ENCODE measurements at places on chromosomes 1 and 21.
A peak's percentile ranks its signal among the peaks of the same experiment; 100 is the strongest.

DNA sequence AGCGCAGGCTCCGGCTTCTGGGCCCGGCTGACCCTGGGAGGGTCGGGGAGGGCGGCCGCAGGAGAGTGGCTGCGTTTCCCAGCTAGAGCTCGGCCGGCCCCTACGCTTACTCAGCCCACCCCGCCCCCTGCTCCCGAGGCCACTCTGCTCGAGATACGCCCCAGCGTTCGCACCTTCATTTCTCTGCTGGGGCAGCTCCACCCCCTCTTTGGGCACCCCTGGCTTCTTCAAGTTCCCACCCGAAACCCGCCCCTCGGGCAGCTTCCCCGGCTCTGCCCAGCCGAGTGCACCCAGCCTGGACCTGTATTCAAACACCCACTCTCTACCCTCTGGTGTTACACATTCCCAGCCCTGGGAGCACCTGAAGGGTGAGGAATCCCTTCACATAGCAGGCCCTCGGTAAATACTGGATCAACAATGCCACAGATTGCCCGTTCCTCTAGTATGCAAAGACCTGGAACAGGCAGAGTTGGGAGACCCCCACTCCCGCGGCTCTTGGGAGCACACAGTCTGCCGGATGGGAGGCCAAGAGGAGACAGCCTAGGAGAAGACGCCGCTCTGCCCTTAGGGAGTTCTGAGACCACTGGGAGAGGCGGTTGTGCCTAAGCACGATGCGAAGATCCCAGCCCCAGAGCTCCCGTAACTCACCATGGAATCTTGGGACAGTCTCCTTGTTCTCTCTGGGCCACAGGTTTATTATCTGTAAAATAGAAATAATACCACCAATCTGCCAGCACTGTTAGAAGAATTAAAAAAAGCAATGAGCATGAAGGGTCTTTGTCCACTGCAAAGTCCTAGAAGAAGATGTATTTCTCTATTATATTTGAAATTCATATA lies 566 bp upstream of the PAQR7 start:
- H3K36me3 ChIP-seq, result no peaks in the 10 kb centered on the region
- no peaks in the 10 kb centered on the region for H3K27me3 ChIP-seq
- peaks cover 51% of the 10 kb centered on the region for H3K4me1 ChIP-seq
- H3K4me3 ChIP-seq, result peak overlapping the region; percentile 71
- DNase-seq, result no peak

GRCh38 chr1:65108025-65108642 lies 39.9 kb upstream of the AK4 start:
- H3K27ac ChIP-seq, result no peak overlapping the region
- DNase-seq, result no peak
- no peak overlapping the region for H3K4me3 ChIP-seq
- H3K36me3 ChIP-seq, result no peaks in the 10 kb centered on the region
- no peaks in the 10 kb centered on the region for H3K27me3 ChIP-seq

DNA sequence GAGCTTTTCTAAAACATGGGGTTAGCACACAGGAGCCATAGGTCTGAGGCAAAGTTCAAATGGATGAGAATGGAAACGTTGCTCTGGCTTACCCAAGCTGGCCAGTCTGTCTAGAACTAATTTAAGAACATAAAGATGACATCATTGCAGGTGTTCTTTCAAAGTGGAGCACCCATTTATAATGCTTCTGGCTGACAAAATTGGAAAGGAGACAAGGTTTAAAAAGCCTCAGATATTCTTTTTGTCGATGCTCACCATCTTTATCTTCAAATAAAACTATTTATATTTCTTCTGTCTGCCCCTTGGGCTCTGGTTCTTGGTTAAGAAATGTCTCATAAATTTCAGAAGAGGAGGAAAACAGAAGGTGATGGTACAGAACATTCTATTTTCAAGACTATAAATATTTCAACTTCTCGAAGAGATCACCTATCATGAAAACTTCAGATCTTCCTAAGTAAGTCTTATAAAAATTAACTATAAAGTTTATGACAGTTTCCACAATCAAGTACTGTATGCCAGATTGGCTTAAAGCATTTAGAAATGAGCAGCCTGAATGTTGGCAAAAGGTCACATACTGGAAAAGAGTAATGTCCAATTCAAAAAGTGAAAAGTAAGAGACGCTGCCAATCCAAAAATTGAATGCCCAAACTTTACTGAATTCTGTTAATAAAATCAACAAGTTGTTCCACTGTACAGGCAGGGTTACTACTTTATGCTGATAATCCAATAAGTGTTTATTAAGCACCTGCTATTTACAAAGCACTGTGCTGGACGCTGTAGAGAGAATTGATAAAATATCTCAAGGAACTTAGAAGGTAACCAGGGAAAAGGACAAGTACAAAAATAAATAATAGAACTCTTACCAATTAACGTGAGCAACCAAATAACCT lies 92.0 kb downstream of the ETS2 start:
- no peak for DNase-seq
- no peaks in the 10 kb centered on the region for H3K36me3 ChIP-seq
- H3K27ac ChIP-seq, result peak overlapping the region; percentile 47
- H3K27me3 ChIP-seq, result no peaks in the 10 kb centered on the region

- no peak overlapping the region for H3K27ac ChIP-seq
- peaks cover 40% of the 10 kb centered on the region for H3K4me1 ChIP-seq
- no peak for DNase-seq
Observed at GRCh38 chr21:45075596-45076244, 1.3 kb downstream of the ADARB1 start.

DNA sequence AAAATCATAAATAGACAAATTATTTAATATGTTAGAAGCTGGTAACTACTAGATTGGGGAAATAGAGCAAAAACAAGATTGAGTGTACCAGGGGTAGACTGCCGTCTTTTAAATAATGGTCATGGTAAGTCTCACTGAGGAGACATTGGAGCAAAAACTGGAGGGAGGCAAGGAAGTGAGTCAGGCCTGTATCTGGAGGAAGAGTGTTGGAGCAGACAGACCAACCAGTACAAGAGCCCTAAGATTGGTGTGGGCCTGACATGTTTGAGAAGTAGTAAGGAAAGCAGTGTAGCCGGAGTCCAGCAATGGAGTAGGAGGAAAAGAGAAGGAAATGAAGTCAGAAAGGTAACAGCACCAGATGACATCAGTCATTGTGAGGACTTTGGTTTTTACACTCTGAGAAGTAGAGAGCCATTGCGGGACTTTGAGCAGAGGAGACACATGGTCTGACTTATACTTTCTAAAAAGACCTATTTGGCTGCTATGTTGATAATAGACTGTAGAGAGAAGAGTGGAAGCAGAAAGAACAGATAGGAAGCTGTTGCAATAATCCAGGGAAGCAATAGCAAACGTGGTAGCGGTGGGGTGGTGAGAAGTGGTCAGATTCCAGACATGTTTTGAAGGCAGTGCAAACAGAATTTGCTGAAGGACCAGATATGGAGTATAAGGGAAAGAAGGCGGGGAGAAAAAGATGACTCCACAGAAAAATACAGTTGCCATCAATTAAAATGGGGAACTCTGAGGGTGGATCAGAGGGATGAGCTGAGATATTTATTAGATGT lies 44.7 kb upstream of the GJA5 start:
- H3K36me3 ChIP-seq, result no peaks in the 10 kb centered on the region
- no peaks in the 10 kb centered on the region for H3K4me1 ChIP-seq
- no peak overlapping the region for H3K27ac ChIP-seq

GRCh38 chr1:198141668-198142351 lies 15.0 kb upstream of the NEK7 start:
- H3K27ac ChIP-seq, result no peak overlapping the region
- H3K4me1 ChIP-seq, result no peaks in the 10 kb centered on the region
- no peak for DNase-seq

- no peaks in the 10 kb centered on the region for H3K36me3 ChIP-seq
- H3K27me3 ChIP-seq, result no peaks in the 10 kb centered on the region
- peak overlapping the region; percentile 8 for H3K4me3 ChIP-seq
- H3K27ac ChIP-seq, result no peak overlapping the region
Observed at GRCh38 chr1:224175617-224176016, 7.4 kb upstream of the DEGS1 start.

- H3K4me1 ChIP-seq, result no peaks in the 10 kb centered on the region
- H3K36me3 ChIP-seq, result no peaks in the 10 kb centered on the region
- no peak for DNase-seq
- H3K27ac ChIP-seq, result no peak overlapping the region
- H3K27me3 ChIP-seq, result no peaks in the 10 kb centered on the region
Observed at GRCh38 chr1:184310157-184310819, 76.5 kb upstream of the C1orf21 start.

DNA sequence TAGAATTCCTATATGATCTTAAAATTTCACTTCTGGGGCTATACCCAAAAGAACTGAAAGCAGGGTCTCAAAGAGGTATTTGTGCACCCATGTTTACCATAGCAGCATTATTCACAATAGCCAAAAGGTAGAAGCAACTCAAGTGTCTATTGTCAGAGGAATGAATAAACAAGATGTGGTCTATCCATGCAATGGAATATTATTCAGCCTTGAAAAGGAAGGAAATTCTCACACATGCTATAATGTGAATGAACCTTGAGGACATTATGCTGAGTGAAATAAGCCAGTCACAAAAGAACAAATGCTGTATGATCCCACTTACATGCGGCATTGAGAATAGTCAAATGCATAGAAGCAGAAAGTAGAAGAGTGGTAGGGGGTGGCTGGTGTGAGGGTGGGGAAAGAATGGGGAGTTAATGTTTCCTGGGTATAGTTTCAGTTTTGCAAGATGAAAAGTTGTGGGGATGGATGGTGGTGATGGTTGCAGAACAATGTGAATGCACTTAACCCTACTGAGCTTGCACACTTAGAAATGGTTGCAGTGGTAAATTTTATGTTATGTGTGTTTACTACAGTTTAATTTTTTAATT lies 122.4 kb downstream of the TOMM20 start:
- no peaks in the 10 kb centered on the region for H3K4me1 ChIP-seq
- no peaks in the 10 kb centered on the region for H3K36me3 ChIP-seq
- H3K4me3 ChIP-seq, result no peak overlapping the region

GRCh38 chr1:203225071-203225470 lies 4.4 kb downstream of the CHIT1 start:
- no peak overlapping the region for H3K4me3 ChIP-seq
- no peak for DNase-seq
- H3K4me1 ChIP-seq, result no peaks in the 10 kb centered on the region
- H3K27ac ChIP-seq, result no peak overlapping the region

GRCh38 chr1:94281361-94282142 lies 44.2 kb upstream of the ARHGAP29 start:
- no peak overlapping the region for H3K4me3 ChIP-seq
- no peak for DNase-seq
- no peaks in the 10 kb centered on the region for H3K27me3 ChIP-seq
- peaks cover 6% of the 10 kb centered on the region for H3K4me1 ChIP-seq
- H3K27ac ChIP-seq, result no peak overlapping the region
- no peaks in the 10 kb centered on the region for H3K36me3 ChIP-seq

- no peaks in the 10 kb centered on the region for H3K27me3 ChIP-seq
- no peak overlapping the region for H3K27ac ChIP-seq
- H3K4me1 ChIP-seq, result no peaks in the 10 kb centered on the region
- H3K36me3 ChIP-seq, result no peaks in the 10 kb centered on the region
- no peak overlapping the region for H3K4me3 ChIP-seq
Observed at GRCh38 chr1:43902058-43902831, 31.4 kb upstream of the ARTN start.

- H3K36me3 ChIP-seq, result no peaks in the 10 kb centered on the region
- no peak overlapping the region for H3K4me3 ChIP-seq
- H3K4me1 ChIP-seq, result peaks cover 21% of the 10 kb centered on the region
- peak; percentile 34 for DNase-seq
- no peaks in the 10 kb centered on the region for H3K27me3 ChIP-seq
Observed at GRCh38 chr21:33968995-33969348, 53.4 kb upstream of the ATP5PO start.

GRCh38 chr21:14864211-14865021 lies 200.4 kb downstream of the NRIP1 start:
- H3K27me3 ChIP-seq, result no peaks in the 10 kb centered on the region
- H3K27ac ChIP-seq, result peak overlapping the region; percentile 56
- no peak for DNase-seq
- no peaks in the 10 kb centered on the region for H3K36me3 ChIP-seq
- H3K4me1 ChIP-seq, result peaks cover 58% of the 10 kb centered on the region

DNA sequence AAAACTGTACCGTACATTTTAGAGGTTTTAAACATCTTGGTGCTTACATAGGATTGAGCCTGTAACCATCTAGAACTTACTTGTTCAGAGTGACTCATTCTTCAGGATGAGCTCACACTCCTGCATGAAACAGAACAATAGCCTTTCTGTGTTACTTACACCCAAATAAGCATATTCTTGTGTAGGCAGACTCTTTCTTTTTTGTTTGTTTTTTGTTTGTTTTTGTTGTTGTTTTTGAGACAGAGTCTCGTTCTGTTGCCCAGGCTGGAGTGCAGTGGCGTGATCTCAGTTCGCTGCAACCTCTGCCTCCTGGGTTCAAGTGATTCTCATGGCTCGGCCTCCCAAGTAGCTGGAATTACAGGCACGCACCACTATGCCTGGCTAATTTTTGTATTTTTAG lies 3.8 kb upstream of the CA6 start:
- no peaks in the 10 kb centered on the region for H3K36me3 ChIP-seq
- no peak for DNase-seq
- no peak overlapping the region for H3K27ac ChIP-seq
- no peaks in the 10 kb centered on the region for H3K4me1 ChIP-seq
